ENCODE measurements at places on chromosomes 7 and 10.

- DNase-seq: peak; percentile 6
Observed at GRCh38 chr10:116742367-116743265, at the start of gene HSPA12A. Gene HSPA12A, minus strand, starts transcription at chr10:116742566. Its CDS starts 97 bp downstream, at chr10:116742469.

GRCh38 chr10:21015851-21016250, 118.7 kb upstream of the NEBL start:
- DNase-seq: no peak

GRCh38 chr7:25496476-25497368, 268.4 kb upstream of the NPVF start:
- no peak for DNase-seq

DNA sequence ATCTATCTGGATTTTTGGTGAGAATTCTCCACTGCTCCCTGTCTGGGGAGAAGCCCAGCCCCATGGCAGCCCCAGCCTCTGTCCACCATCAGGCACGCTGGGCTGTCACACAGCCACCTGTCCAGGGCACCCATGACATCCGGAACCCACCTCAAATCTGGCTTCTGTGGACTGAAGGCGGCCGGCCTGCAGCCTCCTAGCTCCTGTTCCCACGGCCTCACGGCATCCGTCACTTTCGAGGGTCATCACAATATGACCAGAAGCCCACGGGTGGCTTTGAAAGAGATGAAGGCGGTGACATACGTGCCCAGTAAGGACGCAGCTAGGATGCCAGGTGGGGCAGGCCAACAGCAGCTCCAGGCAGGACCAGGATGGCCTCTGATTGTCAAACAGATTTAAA, 140.9 kb downstream of the PTPRN2 start:
- DNase-seq: no peak

- DNase-seq: no peak
Observed at GRCh38 chr10:8085251-8085650, 30.8 kb downstream of the GATA3 start.

GRCh38 chr7:110522761-110523200, 568.1 kb upstream of the LRRN3 start:
- DNase-seq: no peak

DNA sequence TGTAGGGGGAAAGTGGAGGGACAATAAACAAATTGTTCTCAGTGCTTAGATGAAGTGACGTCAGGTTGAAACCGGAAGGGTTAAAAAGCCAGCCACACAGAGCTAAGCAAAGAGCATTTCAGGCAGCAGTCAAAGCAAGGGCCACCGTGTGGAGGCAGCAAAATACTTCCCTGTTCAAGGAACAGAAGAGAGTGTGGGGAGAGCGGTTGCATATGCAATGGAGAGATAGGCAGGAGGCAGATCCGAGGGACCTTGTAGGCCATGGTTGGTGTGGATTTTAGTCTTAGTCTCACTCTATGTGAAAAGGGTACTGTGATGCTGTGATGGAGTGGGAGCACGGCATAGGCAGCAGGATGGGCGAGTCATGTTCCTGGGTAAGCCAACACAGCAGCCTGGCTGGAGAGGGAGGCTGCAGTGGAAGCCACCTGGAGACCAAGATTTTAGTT, 3.8 kb upstream of the STN1 start:
- DNase-seq: no peak

DNA sequence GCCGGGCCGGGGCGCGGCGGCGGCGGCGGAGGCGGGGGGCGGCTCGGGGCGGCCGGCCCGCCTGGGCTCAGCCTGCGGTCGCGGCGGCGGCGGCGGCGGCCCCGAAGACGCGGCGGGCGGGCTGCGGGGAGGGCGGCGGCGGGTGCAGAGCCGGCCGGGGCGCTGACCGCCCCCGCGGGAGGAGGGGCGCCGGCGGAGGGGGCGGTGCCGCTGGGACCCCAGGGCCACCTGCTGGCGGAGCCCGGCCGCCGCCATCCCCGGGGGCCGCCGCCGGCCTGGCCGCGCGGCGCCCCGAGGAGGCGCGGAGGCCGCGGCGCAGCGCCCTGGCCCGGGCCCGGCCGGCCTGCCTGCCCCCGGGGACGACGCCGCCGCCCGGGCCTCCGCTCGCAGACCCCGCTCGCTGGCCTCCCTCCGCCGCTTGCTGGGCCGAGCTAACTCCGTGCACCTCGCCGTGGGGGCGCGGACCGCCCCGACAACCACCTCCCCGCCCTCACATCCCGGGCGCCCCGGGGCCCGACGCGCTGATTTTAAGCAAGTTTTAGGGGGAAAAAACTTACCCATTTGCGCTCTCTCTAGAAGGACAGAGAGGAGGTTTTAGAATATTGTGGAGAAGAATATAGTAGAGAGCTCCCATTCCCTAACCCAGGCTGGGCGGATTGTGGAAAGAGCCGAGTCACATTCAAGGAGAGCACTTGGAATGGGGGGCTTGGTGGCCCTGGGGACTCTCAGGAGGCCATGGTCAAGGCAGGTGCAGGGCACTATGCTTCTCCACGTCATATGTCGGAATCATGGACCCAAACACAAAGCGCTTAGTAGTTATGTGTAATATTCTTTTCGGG, at the start of gene BEND7:
BEND7 (minus strand) TSS at position 140 of the 839 bp plus-strand sequence. CDS start 481 bp downstream, outside the sequence.
- no peak for DNase-seq

- no peak for DNase-seq
Observed at GRCh38 chr7:79050603-79051002, 402.9 kb downstream of the MAGI2 start.

DNA sequence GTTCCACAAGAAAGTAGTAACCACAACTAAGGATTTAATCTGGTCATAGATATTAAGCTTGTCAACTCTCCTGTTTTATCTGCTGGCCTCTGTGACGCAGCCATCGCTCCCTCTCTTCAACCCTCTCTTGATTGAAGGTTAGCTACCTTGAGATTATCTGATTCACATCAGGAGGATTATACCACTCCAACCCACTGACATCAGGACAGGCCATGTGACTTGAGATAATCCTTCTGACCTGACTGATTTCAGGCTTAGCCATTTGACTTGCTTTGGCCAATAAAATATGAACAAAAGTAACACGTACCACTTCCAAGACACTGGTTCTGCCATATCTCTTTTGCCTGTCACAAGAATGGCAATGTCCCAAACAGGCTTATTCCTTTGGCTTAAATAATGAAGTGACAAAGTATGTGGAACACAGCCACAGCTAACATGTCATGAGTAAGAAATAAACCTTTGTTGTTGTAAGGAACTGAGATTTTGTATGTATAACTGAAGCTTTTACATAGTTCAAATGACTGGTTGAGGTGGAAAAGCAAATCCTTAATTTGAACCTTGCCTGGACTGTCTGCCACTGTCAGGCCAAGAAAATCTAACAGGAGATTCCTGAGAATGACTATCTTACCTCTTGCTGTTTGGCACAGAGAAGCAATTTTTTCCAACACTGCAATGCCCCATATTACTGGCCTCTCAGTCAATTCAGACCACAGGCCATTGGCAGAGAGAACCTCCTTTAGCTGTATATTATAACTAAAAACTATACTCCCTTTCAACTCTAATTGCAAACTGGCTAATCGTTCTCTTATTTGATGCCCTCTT, 13.9 kb downstream of the ZNF438 start:
- DNase-seq: no peak

GRCh38 chr7:26919906-26920493, 55.6 kb upstream of the SKAP2 start:
- no peak for DNase-seq

DNA sequence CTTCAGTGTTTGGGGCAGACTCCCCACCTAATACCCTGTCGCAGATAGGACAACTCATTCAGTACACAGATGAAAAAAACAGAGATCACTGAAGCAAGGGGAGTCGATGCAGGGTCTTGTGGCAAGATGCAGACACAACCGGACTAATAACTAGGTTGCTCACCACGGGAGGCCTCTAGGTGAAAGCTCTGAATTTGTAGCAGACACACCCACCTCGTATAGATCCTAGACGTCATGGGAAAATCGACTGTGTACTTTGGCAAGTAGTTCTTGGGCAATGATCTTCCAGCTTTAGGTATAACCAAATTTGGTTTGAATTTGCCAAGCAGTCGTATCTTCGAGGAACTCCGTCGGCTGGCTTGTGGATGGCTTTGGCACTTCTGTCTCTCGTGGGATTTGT, 88.1 kb downstream of the TCF7L2 start:
- no peak for DNase-seq

DNA sequence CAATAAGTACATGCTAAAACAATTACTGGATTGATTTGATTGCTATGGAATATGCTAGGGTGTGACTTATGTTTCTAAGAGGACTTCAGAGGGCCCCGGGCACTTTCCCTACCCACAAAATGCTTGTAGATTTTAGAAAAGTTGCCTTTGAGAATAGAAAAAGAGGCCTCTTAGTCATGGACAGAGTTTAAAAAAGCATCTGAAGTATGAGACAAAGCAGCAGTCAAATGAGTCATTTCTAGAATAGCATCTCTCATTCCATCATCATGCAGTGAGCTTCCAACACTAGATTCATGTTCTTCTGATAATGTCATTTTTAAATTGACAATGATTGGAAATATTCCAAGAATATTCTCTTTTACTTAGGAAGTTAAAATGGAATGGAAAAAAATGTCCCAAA, 675.1 kb upstream of the PCDH15 start:
- no peak for DNase-seq

GRCh38 chr7:110875346-110875745, 215.6 kb upstream of the LRRN3 start:
- DNase-seq: no peak

DNA sequence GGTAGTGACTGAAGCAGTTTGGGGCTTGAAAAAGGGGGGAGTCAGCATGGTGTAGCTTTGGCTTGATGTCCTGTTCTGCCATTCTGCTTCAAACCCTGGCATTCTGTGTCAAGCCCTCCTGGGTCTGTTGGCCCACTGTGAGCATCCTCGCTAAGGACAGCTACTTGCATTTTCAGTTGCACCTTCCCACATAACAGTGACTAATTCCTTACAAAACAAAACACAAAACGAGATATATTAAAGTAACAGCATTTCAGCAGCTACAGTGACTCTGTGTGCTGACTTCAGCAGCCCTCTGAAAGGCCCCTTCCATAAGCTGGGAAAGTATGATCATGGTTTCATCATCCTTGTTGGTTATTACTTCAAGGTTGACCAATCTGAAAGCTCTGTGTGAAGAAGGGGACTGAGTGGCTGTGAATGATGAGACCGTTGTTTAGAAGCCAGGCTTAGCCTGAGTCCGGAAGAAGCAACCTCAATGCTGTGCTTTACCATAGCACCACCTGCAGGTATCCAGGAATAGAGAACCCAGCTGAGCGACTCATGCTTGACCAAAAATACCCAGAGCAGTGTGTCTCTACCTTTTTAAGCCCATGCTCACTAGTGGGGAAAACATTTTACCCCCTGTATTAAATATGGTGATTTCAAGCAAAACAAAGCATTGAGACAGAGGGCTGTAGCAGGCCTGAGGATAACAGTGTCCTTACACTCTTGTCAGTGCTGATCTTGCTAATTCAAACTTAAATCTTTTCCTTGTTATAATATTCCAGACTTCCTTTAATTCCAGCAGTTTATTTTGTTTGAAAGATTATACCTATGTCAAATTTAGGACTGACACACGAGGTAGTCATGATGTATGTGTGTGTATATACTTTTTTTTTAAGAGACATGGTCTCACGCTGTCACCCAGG, 42.6 kb upstream of the CC2D2B start:
- peak; percentile 0 for DNase-seq

- no peak for DNase-seq
Observed at GRCh38 chr7:104482362-104483037, 154.1 kb downstream of the LHFPL3 start.

- no peak for DNase-seq
Observed at GRCh38 chr7:129188372-129188891, at the start of gene SMO. Gene SMO, plus strand, starts transcription at chr7:129188633. Its CDS starts 519 bp downstream, at chr7:129189152.

- DNase-seq: no peak
Observed at GRCh38 chr7:127678337-127678736, 26.3 kb downstream of the SND1 start.

DNA sequence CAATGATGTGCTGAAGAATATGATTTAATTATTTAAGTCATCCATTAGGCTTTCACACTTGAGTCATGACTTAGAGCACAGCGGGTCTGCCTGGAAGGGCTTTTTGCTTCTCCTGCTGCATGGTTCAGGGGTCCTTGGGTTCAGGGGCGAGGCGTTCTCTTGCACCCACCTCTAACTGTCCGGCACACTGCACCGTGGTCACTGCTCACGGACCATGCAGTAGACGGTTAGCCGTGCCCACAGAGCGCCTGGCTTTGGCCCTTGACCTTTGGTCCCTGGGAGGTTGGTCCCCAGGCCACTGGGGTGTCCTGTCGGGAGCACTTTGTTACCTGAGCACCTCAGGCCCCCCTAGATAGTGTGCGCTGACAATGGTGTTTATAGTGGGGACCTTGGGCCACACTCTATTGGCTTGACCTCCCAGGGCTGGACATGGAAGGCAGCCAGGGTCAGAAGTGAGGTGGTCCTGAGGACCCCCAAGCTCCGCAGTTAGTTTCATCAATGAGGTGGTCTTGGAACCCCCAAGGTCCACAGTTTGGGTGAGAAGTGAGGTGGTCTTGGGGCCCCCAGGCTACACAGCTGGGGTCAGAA, 110.6 kb downstream of the ACTR3B start:
- no peak for DNase-seq

DNA sequence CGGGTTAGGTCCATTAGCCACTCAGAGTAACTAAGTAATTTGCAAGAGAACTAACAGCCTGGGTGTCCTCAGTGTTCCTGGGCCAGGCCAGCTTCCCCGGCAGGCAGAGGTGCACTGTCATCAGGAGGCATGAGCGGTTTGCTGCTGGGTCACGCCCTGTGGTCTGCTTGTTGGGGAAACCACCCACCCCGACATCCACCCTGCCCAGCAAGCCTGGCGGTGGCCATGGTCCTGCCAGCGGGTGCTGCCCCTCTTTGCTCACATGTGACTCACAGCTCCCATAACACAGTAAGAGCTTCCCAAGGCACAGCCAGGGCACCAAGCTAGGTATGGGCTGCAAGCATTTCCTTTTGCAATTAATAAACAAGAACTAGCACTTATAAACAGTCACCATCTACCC, 75.9 kb downstream of the RGS10 start:
- DNase-seq: no peak

DNA sequence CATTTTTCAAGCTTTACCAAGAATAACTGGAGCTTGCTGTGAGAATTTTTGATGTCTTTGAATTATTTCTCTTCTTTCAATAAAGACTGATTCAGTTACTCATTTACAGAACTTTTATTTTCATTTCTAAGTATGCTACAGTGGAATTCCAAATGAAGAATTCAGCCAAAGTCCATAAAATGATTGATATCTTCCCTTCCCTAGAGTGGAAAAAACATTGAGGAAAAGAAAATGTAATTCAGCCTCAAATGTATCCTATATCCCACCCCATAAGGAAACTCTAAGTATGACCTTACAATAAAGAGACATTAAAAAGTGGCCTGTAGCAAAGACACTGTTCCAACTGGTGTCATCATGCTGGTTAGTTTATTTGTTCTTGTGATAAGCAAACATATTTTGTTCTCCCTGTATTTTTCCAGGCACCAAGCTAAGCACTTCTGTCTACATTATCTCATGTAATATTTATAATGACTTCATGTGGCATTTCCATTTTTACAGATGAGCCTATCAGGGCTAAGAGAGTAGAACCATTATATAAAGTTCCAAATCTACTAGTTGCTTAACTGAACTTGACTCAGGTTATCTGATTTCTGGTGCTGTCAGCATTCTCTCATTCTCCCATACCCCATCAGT, 450.4 kb downstream of the NEBL start:
- DNase-seq: no peak

GRCh38 chr10:29925771-29926692, 133.4 kb downstream of the JCAD start:
- no peak for DNase-seq

GRCh38 chr10:32938554-32939061, 19.4 kb downstream of the ITGB1 start:
- DNase-seq: no peak

Data from stimulated activated CD8-positive, alpha-beta memory T cell treated with anti-CD3 and anti-CD28 coated beads, Interleukin-7, amount 100 ng/mL, for 1 hour (primary cell).